HS-5 (cell line): ENCODE measurements at places on chromosomes 13 and 19.

DNA sequence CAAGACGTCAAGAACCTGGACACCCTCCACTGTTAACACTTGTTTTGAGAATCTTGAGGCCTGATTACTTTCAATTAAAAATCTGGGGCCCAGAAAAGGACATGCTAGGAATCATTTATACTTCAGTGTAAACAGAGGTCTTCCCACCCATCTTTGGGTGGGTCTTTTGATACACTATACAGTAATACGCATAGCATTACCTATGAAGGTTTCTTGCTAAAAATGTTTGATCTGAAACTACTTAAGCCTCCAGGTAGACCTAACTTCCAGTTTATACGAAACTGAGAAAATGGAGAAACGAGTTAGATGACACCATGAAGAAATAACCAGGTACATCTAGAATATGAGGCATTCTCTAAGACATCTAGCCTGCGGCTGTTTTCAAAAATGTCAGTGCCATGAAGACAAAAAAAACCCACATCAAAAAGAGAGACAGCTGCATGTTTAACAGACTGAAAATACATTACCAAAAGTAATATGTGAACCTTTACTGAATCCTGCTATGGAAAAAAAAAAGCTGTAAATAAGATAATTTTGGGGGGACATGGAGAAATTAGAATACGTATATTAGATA, 36.6 kb downstream of the TGDS start:
- no peak for DNase-seq

DNA sequence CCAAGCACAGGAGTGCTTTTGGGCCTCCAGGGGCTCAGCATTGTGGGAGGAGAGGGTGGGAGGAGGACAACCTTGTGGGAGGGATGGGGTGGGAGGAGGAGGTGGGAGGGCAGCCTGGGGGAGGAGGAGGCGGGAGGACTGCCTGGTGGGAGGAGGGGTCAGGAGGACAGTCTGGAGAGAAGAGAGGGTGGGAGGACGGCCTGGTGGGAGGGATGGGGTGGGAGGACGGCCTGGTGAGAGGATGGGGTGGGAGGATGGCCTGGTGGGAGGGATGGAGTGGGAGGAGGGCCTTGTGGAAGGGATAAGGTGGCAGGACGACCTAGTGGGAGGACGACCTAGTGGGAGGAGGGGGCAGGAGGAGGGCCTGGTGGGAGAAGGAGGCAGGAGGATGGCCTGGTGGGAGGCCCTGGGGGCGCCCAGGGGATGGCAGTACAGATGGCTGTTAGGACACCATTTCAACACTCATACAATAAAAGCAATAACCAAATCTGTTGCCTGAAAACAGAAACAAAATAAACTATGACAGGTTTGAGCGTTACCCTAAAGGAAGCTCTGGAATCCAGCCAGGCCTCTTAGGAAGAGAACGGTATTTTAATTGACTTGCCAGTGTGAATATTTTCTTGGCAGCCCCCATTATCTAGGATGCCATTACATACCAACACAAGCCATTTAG, 63.7 kb downstream of the CRYL1 start:
- no peak for DNase-seq

DNA sequence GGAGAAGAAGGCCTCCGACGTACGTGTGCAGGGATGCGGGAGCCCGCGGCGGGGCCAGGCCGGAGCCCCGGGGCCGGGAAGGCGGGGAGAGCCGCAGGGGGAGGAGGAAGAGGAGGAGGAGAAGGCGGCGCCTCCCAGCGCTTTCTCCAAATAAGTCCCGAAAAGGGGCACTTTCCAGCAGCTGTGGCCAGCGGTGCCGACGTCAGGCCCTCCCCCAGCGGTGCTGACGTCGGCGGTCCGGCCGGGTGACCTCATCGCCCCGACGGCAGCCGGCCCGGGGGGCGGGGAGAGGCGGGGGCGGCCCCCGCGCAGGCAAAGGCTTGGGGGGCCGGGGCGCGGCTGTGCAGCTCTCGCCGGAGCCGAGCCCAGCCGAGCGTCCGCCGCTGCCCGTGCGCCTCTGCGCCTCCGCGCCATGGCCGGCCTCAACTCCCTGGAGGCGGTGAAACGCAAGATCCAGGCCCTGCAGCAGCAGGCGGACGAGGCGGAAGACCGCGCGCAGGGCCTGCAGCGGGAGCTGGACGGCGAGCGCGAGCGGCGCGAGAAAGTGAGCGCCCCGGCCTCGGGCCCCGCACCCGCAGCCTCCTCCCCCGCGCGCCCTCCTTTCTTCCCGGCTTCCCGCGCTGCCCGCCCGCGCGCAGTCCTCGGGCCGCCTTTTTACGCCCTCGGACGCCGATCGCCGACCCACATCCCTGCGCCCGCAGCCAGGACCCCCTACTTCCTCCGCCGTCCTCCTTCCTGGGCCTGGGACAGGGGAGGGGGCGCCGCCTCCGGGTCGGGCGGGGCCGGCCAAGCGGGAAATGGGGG, at the start of gene TPM4:
Gene TPM4 (plus strand): TSS at position 342 of the 804 bp plus-strand sequence. CDS start 71 bp downstream, at position 413.
- DNase-seq = peak; percentile 75

DNA sequence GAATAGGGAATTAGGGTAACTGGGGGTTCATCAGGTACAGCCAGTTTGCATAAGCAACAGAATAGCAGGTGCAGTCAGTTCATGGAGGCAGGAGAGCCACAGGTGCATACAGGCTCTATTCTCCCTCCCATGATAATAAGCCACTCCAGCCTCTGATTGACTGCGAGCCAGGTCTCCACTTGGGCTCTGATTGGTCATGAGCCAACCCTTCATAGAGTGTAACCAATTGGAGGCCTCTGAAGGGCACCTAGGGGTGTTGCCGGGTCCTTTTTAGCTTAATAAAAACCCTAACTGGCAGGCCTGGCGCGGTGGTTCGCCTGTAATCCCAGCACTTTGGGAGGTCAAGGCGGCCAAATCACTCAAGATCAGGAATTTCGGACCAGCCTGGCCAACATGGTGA, 8.7 kb upstream of the CKM start:
- DNase-seq = no peak

DNA sequence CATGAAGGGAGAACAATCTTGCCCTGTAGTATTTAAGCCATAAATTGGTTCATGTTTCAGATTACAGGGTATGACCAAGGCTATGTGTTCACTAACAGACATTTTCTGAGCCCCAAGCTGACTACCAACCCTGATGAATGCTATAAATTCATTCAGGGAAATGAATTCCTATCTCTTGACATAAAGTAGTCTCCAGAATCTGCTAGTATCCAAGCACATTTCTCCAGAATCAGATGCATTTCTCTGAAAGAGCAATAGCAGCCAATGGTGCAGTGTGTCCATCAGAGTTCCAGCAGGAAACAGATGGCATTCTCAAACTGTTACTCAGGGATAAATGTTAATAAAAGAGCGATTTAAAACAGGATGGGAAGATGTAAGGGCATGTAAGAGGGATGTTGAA, 226.4 kb downstream of the COG6 start:
- no peak for DNase-seq

DNA sequence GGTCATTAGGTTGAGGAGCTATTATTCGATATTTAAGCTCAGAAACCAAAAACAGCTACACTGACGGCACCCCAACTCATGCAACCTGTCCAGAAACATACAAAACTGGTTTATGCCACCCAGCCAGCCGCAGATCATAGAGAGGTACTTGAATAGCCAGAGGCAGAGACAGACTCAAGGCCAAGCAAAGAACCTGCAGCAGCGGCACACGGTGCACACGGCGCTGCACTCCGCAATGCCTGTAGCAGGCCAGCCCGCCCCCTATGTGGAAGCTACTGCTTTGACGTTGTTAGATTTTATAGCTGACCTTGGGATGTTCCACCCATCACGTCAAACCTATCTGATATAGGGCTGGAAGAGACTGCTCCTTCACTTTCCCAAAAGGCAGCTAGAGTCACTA, 11.9 kb upstream of the DHRS12 start:
- DNase-seq = no peak

- DNase-seq = no peak
Observed at GRCh38 chr19:3694361-3695123, 5.7 kb downstream of the PIP5K1C start.

GRCh38 chr13:26806891-26807290, 46.3 kb upstream of the GPR12 start:
- no peak for DNase-seq

DNA sequence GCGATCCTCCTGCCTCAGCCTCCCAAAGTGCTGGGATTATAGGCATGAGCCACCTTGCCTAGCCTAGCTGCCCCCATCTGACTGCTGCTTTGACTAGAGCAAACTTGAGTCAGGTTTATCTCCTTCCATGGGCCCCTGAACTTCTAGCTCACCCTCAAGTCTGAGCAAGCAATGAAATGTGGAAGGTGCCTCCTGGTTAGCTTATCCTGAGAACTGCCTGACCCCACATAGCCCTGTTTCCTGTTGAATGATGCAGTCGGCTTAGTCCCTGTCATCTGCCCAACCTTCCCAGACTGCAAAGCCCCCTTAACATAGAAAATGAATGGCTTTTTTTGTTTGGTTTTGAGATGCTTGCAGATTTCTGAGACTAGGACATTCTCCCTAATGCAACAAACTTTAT, 8.9 kb upstream of the TMEM160 start:
- DNase-seq = no peak

DNA sequence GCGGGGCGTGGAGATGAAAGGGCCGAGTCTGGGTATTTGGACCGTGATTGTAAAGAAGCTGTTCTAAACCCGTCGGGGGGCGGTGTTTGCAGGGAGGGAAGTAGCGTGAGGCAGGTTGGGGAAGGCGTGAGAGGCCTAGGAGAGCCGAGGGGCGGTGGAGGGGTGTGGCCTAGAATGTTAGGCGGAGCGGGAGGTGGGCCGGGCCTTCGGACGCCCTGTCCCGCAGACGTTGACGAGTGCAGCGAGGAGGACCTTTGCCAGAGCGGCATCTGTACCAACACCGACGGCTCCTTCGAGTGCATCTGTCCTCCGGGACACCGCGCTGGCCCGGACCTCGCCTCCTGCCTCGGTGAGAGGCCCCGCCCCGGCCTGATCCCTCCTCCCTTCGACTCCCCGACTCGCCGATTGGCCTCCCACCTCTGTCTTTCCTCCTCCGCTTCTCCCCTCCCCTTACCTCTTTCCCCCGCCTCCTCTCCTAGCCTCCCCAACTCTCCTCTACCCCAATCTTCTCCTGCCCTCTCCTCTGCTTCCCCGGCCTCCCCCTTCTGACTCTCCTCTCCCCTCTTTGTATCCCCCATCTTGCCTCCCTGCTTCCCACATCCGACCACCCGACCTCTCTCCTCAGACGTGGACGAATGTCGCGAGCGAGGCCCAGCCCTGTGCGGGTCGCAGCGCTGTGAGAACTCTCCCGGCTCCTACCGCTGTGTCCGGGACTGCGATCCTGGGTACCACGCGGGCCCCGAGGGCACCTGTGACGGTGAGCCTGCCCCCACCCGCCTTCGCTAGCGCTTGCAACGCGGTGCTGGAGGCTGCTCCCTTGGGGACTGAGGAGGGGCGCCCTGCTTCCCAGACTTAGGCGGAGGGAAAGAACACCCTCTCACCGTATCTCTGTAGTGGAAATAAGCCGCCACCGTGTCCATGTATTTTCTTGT, 12.8 kb downstream of the LTBP4 start:
- no peak for DNase-seq

- no peak for DNase-seq
Observed at GRCh38 chr13:29884671-29885430, 34.4 kb upstream of the UBL3 start.

GRCh38 chr13:51811046-51811445, 7.1 kb upstream of the DHRS12 start:
- no peak for DNase-seq

- no peak for DNase-seq
Observed at GRCh38 chr13:99278200-99278599, 20.0 kb upstream of the GPR18 start.

DNA sequence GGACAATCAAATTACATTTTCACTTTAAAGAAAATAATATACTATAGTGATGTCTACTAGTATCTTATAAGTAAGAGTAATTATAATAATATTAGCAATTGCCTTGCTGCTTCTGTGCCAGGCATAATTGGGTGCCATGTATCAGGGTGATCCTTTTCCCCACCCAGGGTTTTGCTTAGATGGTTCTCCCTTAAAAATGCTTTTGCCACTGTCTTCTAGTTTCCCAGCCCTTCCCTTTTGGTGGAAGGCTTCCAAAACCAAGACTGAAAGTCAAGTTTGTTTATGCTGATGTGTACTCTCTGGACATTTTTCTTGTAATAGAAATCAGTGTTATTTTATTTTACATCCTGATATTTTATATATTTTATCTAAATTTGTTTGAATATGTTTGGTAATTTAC, 77.8 kb downstream of the ITGBL1 start:
- no peak for DNase-seq

DNA sequence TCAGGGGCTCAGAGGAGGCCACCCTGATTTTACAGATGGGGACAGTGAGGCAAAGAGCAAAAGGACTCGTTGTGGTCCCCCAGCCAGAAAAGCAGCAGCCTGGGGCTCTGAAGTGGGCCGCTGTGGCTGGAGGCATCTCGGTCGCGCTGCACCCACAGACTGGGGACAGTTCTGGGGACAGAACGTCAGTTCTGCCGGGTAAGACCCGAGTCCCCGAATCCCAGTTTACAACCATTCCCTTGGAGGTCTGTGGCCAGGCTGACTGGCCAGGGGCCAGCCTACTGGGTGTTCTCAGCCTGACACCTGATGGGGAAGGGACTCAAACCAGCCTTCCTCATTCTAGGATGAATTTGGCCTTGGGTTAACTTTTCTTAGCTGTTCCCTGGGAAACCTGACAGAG, 14.1 kb downstream of the SUGP1 start:
- DNase-seq = no peak

DNA sequence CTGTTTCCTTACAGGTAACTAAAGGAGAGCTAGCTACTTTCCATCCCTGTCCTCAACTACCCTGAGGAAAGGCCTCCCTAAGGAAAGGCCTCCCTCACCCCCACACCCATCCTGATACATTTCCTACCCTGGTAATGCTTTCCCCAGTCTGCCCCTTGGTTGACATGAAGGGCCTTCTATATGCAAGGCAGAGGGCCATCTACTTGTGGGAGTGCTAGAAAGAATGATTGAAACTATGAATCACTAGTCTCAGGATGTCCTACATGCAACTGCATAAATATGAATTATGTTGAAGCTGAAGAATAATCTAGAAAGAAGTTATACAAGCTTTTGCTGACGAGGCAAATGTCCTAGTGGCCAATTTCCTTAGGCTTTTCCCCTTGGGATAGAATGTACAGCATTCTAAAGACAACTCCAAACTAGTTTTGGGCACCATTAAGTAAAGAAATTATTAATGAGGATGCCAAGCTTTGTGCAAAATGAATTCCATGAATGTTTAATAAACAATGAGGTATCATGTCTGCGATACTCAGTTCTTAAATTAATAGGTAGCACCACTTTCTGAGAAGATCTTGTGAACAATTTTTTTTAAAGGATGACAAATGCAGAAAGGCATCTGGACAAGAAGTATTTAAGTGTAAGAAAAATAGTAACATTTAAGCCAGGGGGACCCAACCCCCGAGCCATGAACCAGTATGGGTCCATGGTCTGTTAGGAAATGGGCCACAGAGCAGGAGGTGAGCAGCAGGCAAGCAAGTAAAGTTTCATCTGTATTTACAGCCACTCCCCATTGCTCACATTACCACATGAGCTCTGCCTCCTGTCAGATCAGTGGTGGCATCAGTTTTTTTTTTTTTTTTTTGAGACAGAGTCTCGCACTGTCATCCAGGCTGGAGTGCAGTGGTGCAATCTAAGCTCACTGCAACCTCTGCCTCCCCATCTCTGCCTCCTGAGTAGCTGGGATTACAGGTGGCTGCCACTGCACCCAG, 223.0 kb downstream of the LHFPL6 start:
- no peak for DNase-seq
